SK-N-SH (cell line): ENCODE measurements at places on chromosomes 5 and 9.

GRCh38 chr5:153613144-153613543 lies 122.7 kb downstream of the GRIA1 start:
- DNase-seq = peak; percentile 9

DNA sequence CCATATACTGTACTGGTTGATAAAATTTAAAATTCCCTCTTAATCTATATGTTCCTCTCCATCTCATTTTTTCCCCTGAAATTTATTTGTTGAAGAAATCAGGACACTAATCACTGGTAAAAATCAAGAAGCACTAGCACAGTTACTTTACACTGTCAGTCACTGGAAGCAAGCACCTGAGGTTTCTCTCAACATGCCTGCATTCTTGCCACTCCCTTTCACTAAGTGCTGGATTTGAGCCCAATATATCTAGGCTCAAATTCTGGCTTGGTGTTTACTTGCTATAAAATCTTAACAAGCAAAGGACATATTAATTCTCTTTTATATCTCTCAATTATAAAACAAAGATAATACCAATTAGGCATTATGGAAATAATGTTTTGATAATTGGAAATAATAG lies 58.6 kb downstream of the DIAPH1 start:
- DNase-seq = no peak

- DNase-seq = no peak
Measured at GRCh38 chr5:61279725-61280124, 52.3 kb upstream of the ZSWIM6 start.

DNA sequence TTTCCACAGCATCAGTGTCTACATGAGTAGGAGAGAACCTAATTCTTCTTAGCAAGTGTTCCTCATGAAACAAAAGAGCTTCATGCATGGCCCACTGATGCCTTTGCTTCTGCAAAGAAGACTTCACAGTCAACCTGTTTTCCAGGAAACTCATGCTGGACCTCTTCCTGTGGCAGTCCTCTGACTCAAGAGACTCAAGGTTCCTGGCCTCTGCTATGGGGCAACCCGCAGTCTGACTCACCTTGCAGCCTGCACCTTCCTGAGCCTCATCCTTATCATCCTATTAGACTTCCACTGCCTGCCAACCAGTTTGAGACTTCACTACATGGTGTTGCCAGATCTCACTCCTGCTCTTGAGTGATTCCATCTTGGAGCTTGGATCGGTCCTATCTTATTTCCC lies 17.6 kb upstream of the AGGF1 start:
- no peak for DNase-seq

GRCh38 chr5:84088996-84089395 lies 295.7 kb downstream of the EDIL3 start:
- peak; percentile 22 for DNase-seq

DNA sequence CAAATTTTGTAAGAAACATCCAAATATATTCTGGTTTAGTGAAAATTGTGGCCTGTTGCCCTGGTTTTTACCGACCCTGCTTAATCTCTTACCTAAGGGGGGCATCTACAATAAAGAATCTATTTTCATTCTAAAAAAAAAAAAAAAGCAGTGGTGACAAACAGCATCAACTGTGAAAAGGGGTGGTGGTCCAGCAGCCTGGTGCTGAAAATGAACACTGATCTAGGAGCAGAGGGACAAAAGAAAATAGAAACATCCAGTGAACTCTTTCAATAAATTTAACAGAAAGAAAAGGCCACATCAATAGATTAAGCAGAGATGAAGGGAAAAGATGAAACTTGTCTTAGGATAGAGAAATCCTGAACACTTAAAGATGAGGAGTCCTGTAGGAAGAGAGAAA lies 348.7 kb upstream of the GRAMD2B start:
- no peak for DNase-seq

- no peak for DNase-seq
Measured at GRCh38 chr5:180078348-180078747, 6.8 kb upstream of the RNF130 start.

- no peak for DNase-seq
Measured at GRCh38 chr9:6780690-6781089, 22.9 kb downstream of the KDM4C start.

- no peak for DNase-seq
Measured at GRCh38 chr9:3244963-3245653, 280.7 kb downstream of the RFX3 start.
